CD4-positive, alpha-beta T cell treated with Interleukin-4 for 1 hour (primary cell): ENCODE measurements at places on chromosomes 1 and 21.
A peak's percentile ranks its signal among the peaks of the same experiment; 100 is the strongest.

GRCh38 chr1:109719337-109719837 lies 7.3 kb downstream of the GSTM5 start:
- no peak for DNase-seq

- DNase-seq = peak; percentile 18
Observed at GRCh38 chr1:20216574-20216973, 30.3 kb upstream of the PLA2G2C start.

DNA sequence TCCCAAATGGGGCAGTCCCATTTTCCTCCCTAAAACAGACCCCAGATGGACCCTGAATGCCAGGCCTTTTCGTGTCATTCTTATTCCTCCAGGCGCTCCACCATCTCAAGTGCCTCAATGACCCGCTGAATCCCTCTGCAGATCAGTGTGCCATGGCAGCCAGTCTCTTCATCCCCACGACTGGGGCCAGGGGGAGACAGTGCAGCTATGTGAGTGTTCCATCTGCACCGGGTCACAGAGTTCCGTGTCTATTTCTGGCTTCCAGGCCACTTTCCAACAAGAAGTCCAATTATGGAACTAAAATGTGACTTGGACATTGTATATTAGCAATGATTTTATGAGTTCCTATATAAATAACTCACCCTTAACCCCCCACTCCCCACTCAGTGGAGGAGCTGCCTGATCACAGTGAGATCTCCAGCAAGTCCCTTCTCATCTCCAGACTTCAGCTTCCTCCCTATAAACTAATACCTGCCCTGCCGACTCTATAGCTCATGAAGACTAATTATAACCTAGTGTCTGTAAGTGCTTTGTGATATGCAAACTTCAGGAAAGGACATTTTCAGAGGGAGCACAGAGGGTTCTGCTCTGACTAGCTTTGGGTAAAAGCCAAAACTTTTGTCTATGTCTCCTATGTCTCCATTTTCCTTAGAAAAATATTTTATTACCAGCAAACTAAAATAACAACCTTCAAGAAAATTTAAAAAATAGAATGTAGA lies 56.3 kb upstream of the NFASC start:
- DNase-seq = no peak

DNA sequence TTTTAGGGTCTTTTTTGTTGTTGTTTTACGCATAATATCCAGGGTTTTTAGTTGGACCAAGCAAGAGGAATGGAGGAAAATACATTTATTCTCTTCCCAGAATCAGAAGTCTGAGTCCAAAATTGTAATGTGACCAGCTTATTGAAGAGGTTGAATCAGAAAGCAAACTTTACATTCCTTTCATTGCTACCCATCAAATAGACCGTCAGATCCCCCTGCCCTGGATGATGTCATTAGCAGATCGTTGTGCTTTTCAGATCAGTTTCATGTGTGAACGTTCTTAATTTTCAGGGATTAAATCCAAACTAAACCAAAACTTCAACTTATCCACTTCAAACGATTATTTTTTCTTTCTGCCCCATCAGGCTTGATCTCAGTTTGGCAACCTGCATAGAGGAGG lies 85.7 kb upstream of the NGF start:
- DNase-seq = no peak

DNA sequence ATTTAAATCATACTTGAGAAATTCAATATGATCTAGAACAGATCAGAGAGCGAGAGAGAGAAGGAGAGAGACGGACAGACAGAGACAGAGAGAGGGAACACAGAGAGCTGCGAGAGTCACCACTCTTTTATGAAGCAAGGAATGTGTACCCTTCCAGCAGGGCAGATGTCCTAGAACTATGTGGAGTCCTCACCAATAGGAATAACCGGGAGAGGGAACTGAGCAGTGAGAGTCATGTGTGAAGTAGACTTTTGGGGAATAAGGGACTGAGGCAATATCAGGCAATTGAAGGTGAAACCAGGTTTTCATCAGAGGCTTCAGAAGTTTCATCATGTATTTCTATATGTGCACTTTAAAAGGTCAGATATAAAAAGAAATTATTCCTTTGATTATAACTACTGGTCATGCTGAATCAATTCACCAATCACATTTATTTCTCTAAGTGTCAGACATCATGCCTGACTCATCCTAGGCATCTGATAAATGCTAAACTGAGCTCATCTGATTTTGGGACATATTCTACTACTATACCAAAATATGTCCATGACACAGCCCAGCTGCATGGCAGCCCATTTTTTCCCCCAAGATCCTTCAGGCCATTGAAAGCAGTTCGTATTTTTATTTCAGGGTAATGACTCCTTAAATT lies 22.4 kb downstream of the VTCN1 start:
- no peak for DNase-seq

- DNase-seq = no peak
Observed at GRCh38 chr1:114468047-114468446, 43.0 kb downstream of the TRIM33 start.
